ENCODE measurements at places on chromosomes 2 and 18. TPM values are rescaled to one million over a fixed set of nuclear protein-coding genes. Genes with fewer than 3 reads are reported as not detected.
A peak's percentile ranks its signal among the peaks of the same experiment; 100 is the strongest.

The GPR75 gene
- 1.5 TPM for total RNA-seq

The ABCB11 gene
- total RNA-seq = 9.2 TPM

DNA sequence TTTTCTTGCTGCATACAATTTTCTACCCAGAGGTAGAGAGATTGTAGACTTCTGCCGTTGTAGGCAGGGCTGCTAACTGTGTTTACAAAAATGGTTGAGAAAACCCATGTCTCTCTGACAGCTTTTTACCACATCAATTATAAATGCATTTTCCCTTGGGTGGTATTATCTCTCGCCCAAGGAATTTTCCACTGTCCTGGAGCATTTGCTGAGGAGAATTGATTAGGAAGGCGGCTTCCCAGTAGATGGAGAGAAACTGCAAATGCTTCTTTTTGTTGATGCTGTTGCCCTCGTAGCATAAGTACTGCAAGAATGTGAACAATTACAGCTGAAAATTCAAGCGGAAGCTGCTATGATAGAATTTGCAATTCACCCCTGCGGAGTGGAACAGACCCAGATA lies 1007.7 kb upstream of the KLHL29 start:
- peaks cover 2% of the 10 kb centered on the region for H3K4me1 ChIP-seq
- H3K27ac ChIP-seq = no peak overlapping the region
- no peak overlapping the region for H3K4me3 ChIP-seq
- H3K27me3 ChIP-seq = no peaks in the 10 kb centered on the region
- H3K36me3 ChIP-seq = no peaks in the 10 kb centered on the region

DNA sequence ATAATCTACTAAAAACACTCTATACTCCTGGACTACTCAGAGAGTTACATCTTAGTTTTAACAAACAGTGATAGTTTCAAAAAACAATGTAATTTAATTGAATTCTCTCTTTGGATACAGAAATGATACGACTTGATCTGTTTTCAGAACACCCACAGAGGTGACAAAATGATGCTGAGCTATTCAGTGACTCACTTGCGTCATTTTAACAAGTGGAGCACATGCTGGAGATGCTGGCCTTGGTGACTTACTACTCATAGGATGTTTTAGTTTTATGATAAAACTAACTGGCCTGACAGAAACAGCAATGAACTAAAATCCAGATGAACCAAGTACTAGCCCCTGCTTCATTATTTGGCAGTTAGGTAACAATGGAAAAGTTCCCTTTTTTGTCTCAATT lies 101.3 kb upstream of the ITGB6 start:
- H3K27ac ChIP-seq = no peak overlapping the region
- peaks cover 4% of the 10 kb centered on the region for H3K4me1 ChIP-seq
- no peaks in the 10 kb centered on the region for H3K36me3 ChIP-seq

The UBE2E3 gene
- total RNA-seq = 211 TPM

DNA sequence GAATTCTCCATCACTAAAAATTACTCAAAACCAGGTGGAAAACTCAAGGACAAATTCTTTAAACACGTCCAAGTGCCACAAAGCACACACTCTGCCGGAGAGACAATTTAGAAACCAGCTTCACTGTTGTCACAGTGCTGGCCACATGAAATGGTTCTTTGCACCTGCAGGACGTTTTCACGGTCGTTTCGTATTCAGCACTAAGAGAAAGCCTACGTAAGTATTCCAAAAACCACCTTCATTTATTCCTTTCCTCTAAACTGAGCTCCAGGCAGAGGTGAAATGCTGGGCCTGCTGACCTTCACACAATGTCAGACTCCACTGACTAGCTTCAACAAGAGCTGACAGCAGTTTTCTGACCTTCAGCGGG lies 680 bp downstream of the ATP5F1A start:
- DNase-seq = no peak
- H3K27me3 ChIP-seq = no peaks in the 10 kb centered on the region
- no peaks in the 10 kb centered on the region for H3K36me3 ChIP-seq
- H3K4me3 ChIP-seq = peak overlapping the region; percentile 85
- peak overlapping the region; percentile 94 for H3K27ac ChIP-seq
- H3K4me1 ChIP-seq = peaks cover 12% of the 10 kb centered on the region

DNA sequence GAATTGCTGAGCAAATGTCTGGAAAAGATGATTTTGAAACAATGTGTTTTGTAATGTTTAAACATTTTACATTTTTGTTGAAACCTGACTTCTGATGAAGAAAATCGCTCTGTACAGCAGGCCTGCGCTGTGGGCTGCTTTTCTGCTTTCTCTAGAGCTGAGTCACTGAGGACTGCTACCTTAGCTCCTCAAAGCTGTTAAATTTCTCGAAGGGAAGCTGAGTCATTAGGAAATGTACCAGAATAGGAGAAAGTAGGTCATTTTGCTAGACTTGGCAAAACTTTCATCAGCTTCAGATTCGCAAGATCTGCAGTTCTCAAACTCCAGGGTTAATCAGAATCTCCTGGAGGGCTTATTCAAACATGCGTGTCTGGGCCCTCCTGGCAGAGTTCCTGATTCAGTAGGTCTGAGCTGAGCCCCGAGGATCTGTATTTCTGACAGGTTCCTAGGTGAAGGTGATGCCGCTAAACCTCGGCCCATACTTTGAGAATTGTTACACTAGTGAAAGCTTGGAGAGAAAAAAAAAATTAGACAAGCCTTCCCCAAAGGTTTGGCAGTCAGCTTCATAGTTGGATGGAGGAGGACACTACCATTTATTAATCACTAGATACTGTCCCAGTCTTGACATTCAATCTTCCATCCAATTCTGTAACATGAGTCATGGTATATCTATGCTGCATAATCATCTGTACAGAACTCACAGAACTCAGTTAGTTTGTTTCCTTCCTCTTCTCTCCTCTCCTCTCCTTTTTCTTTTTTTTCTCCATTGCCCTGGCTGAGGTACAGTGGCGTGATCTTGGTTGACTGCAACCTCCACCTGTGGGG lies 297.6 kb downstream of the PARD3B start:
- H3K36me3 ChIP-seq = no peaks in the 10 kb centered on the region
- peak overlapping the region; percentile 38 for H3K27ac ChIP-seq
- DNase-seq = peak; percentile 64
- no peaks in the 10 kb centered on the region for H3K27me3 ChIP-seq

The TWIST2 gene
- 19.7 TPM for total RNA-seq

DNA sequence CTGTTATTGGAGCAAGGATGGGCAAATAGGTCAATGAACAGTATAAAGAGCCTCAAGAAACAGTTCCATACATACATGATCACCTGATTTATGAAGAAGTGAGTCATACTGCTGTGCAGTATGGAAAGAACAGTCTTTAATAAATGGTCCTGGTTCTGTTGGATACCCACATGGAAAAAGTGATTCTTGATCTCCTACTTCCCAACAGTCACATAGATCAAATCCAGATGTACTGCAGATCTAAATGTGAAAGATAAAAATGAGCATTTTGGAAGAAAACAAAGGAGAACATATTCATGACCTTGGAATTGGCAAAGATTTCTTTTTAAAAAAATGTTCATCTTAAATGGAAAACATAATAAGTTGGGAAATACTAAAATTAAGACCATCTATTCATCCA lies 75.8 kb downstream of the CCDC148 start:
- no peaks in the 10 kb centered on the region for H3K4me1 ChIP-seq
- no peak for DNase-seq

GRCh38 chr2:190360561-190360960 lies 17.2 kb downstream of the INPP1 start:
- no peak overlapping the region for H3K4me3 ChIP-seq
- H3K4me1 ChIP-seq = no peaks in the 10 kb centered on the region
- no peak for DNase-seq
- no peak overlapping the region for H3K27ac ChIP-seq
- H3K36me3 ChIP-seq = no peaks in the 10 kb centered on the region

The DQX1 gene
- total RNA-seq = 1.2 TPM

The CTDSP1 gene
- total RNA-seq = 124 TPM

The GATA6 gene
- 125 TPM for total RNA-seq

The CD8B2 gene
- not detected for total RNA-seq

GRCh38 chr2:75462206-75462605 lies 98.5 kb downstream of the EVA1A start:
- no peak overlapping the region for H3K27ac ChIP-seq
- no peak for DNase-seq
- no peaks in the 10 kb centered on the region for H3K36me3 ChIP-seq
- peaks cover 4% of the 10 kb centered on the region for H3K4me1 ChIP-seq

The CFAP65 gene
- total RNA-seq = 0.12 TPM

- H3K36me3 ChIP-seq = no peaks in the 10 kb centered on the region
- peaks cover 3% of the 10 kb centered on the region for H3K4me1 ChIP-seq
- peak overlapping the region; percentile 86 for H3K27ac ChIP-seq
- H3K27me3 ChIP-seq = peaks cover 33% of the 10 kb centered on the region
- peak overlapping the region; percentile 98 for H3K4me3 ChIP-seq
Measured at GRCh38 chr18:6414118-6414722, 491 bp downstream of the L3MBTL4 start.

The SKA1 gene
- total RNA-seq = 5.5 TPM

- H3K27me3 ChIP-seq = no peaks in the 10 kb centered on the region
- no peaks in the 10 kb centered on the region for H3K4me1 ChIP-seq
- H3K36me3 ChIP-seq = no peaks in the 10 kb centered on the region
- no peak overlapping the region for H3K4me3 ChIP-seq
- DNase-seq = no peak
Measured at GRCh38 chr2:229059331-229060033, 211.6 kb downstream of the PID1 start.

DNA sequence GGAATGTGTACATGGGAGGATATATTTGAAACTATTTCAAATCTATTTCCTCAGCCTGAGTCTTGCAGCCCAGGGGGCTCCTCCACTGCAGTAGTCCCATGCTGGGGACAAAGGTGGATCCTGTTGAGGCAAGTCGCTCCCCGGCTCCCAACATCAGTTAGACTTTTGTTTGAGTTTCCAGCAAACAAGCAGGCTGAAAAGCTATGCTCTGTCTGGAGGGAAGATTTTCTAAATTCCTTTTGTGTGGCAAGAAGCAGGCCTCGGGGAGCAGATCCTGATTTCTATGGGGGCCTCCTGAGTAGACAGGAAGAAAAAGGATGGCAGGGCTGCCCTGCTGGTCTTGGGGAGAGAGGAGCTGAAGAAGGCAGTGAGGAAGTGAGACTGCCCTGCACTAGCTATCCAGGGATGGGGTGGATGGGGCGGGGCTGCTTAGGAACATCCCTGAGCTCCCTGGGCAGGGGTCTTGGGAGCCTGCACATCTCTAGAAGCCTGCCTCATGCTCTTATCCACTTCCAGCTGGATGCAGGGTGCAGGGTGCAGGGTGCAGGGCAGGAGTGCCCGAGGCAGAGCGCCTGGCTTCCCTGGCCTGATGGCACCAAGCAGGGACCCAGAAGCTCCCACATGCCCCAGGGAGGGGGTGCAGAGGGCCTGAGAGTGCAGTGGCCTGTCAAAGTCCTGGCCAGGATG lies 6.0 kb upstream of the CIB4 start:
- H3K4me1 ChIP-seq = peaks cover 38% of the 10 kb centered on the region
- no peak for DNase-seq
- H3K27me3 ChIP-seq = peaks cover 5% of the 10 kb centered on the region

DNA sequence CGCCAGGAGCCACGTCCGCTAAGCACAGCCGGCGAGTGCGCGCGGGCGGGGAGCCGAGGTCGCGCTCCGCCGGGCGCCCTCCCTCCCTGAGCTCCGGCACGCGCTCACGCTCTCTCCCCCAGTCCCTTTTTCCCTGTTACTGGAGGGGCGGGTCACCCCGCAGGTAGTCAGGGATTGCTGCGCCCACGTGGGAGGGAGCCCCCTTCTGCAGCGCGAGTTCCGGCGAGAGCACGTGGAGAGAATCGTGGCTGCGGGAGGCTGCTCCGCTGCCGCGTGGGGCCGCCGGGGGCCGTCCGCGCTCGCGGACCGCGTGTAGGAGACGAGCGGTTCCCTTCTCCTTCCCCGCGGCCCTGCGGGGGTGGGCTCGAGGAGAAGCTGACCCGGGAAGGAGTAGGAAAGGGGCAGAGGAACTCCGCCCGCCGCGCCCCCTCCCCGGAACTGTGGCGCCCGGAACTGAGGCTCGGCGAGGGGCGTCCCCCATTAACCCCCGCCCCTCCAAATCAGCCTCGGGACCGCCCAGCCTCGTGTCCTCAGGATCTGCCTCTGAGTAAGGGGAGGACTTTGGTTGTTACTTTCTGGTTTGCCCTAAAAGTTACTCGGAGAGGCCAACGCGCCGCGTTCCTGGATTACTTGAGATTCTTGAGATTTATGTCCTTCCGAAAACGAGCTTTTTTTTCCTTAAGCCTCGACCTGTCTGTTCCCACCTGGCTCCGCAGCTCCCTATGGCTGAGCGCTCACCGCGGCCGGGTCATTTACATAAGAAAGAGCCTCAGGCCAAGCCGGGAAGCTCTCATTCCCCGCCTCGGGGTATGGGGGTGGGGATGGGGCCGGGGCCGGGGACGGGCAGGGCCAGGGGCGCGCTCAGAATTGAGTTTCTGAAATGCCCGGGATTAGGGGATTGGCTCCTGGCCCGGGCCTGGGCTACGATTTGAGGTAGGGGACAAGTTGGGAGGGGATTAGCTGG lies 1.1 kb downstream of the HK2 start:
- peak; percentile 73 for DNase-seq
- no peaks in the 10 kb centered on the region for H3K36me3 ChIP-seq
- peak overlapping the region; percentile 92 for H3K27ac ChIP-seq
- H3K27me3 ChIP-seq = no peaks in the 10 kb centered on the region
- peak overlapping the region; percentile 98 for H3K4me3 ChIP-seq

The LYG2 gene
- total RNA-seq = not detected

The FABP1 gene
- total RNA-seq = 244 TPM

- no peak overlapping the region for H3K4me3 ChIP-seq
- H3K4me1 ChIP-seq = no peaks in the 10 kb centered on the region
- no peaks in the 10 kb centered on the region for H3K27me3 ChIP-seq
- H3K36me3 ChIP-seq = no peaks in the 10 kb centered on the region
Measured at GRCh38 chr2:223735035-223735640, 102.2 kb downstream of the AP1S3 start.

The LDAH gene
- total RNA-seq = 27.8 TPM

- H3K27me3 ChIP-seq = no peaks in the 10 kb centered on the region
- no peaks in the 10 kb centered on the region for H3K36me3 ChIP-seq
- DNase-seq = peak; percentile 46
- no peaks in the 10 kb centered on the region for H3K4me1 ChIP-seq
- H3K27ac ChIP-seq = no peak overlapping the region
- no peak overlapping the region for H3K4me3 ChIP-seq
Measured at GRCh38 chr2:157055660-157056199, 201.8 kb upstream of the GALNT5 start.

GRCh38 chr2:190678444-190679162 lies 29.7 kb downstream of the NAB1 start:
- H3K4me3 ChIP-seq = no peak overlapping the region
- DNase-seq = no peak
- H3K27me3 ChIP-seq = no peaks in the 10 kb centered on the region
- H3K4me1 ChIP-seq = no peaks in the 10 kb centered on the region

GRCh38 chr2:47299555-47299954 lies 103.4 kb upstream of the MSH2 start:
- no peaks in the 10 kb centered on the region for H3K36me3 ChIP-seq
- H3K4me3 ChIP-seq = no peak overlapping the region
- H3K27ac ChIP-seq = no peak overlapping the region

The XIRP2 gene
- not detected for total RNA-seq

The TXNDC2 gene
- not detected for total RNA-seq

- H3K27ac ChIP-seq = peak overlapping the region; percentile 63
- no peaks in the 10 kb centered on the region for H3K27me3 ChIP-seq
- H3K36me3 ChIP-seq = no peaks in the 10 kb centered on the region
- no peaks in the 10 kb centered on the region for H3K4me1 ChIP-seq
- no peak overlapping the region for H3K4me3 ChIP-seq
Measured at GRCh38 chr2:74917702-74918619, 40.5 kb upstream of the POLE4 start.

Measured in hepatocyte (in vitro differentiated cells).